Fibroblast of upper back skin (primary cell): ENCODE measurements at places on chromosomes 3 and 15.

DNA sequence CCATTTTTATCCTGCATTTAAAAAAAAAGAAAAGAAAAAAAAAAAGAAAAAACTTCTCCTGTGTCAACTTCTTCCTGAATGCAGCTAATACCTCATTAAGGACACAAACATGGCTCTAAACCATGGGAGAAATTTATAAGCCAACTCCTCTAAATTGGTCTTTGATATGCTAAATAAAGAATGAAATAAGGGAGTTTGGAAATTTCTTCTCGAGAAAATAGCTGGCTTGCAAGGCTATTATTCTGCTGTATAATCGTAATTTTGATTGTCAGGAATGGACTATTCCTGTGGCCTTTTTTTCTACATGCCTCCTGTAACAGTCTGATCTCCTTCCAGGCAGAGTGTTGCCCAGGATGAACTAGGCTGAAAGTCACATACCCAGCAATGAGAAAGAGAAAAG, 20.6 kb downstream of the CTXND1 start:
- no peak for DNase-seq

GRCh38 chr15:96500508-96500907, 170.0 kb downstream of the NR2F2 start:
- no peak for DNase-seq

DNA sequence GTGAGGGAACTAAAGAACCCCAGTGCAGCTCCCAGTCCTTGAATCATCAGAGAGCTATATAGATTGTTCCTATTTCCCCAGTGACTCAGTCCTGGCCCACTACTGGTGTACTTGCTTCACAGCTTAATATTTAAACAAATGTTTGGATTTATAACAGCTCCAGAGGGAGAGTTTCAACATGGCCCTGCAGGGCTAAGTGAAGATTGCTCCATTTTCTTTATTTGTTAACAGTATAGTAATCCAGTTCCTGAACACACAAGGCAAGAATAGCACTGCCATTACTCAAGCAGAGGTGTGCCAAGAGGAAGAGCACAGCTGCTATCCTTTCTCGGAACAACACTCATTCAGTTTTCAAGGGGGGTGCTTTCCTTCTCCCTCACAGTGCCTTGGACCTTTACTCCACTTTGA, 6.5 kb downstream of the SQOR start:
- peak; percentile 89 for DNase-seq

DNA sequence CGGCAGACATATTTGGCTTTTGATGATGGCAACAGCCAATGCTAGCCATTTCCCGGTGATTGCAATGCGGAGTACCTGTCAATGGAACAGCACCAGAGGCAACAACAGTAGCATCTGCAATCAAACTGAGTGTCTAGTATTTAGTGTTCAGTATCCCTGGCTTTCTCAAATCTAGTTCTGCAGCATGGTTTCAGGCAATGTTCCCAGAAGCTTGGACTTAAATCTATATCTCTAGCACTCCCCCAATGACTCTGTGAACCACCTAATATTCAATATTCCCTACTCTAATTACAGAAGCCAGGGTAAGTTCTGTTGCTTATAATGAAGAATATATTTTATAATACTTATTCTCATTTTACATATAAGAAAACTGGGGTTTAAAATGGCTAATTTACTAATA, 48.2 kb downstream of the TBL1XR1 start:
- DNase-seq = no peak

- no peak for DNase-seq
Measured at GRCh38 chr15:33314069-33314468, 3.3 kb downstream of the RYR3 start.

GRCh38 chr3:110821586-110821985, 250.0 kb upstream of the NECTIN3 start:
- peak; percentile 39 for DNase-seq

DNA sequence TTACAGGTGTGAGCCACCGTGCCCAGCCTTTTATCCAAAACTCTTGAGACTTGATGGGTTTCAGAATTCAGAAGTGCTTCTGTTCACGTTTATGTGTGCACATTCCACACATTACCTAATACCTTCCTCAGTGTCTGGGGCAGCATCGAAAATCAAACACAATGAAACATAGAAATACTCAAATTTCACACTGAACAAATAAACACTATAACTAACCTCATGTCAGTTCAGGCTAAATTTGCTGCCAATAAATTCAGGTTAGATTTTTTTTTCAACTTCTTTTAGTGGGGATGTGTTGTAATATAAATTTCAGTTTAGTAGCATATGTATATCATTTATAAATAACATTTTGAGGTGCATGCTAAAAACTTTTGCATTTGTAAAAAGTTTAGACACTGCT, 2.8 kb downstream of the EIF2AK4 start:
- DNase-seq = no peak

DNA sequence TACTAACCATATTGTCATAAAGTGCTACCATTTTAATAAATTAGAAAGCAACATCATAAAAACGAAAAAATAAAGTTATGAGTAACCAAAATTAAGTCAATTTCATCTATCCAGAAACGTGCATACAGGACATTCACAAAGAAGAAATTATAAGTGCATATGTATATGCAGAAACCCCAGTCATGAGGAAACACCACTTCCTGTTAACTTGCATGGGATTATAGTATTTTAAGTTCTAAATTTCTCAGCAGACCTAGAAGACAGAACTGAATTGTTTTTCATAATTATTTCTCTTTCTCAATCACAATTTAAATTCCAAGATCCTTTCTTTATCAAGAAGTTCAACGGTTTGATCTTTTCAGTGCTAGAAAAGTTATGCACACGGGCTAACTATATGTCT, 1.4 kb upstream of the KBTBD8 start:
- no peak for DNase-seq

DNA sequence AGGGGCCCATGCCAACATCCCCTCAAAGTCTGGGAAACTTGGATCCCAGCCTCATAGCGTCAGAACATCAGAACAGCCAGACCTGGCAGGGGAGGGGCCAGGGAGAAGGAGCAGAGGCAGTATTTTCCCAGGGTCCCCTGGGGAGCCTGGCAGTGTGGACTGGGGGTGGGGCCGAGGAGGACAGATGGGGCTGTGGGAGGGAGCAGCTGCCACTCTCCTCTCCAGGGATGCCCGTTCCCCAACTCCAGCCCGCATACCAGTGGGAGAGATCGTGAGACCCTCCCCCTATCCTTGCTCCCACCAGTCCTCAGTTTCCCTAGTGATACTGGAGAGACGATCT, 6.5 kb upstream of the DNAJB8 start:
- no peak for DNase-seq

GRCh38 chr3:29922992-29923746, 642.3 kb downstream of the RBMS3 start:
- peak; percentile 87 for DNase-seq

DNA sequence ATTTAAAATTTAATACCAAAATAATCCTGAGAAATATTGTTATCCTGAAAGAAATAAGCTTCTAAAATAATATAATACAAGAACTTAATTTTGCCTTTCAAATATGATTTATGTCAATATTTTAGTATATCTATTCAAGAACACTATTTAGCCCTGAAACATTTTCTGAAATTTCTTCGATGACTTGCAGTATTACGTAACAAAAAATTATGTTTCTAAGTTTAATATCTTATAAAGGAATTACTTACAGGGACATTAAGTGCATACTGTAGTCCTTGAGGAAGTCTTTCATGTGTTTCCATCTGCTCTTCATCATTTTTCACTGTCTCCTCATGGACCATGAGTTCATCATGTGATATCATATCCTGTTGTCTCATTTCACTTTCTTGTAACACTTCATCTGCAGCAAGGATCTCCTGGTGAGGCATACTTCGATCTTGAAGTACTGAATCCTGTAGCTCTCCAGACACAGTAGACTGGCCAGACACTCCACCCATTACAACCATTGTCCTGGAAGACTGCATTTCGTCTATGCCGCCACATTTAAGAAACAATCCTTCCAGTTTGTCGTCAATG, 62.0 kb downstream of the ZNF148 start:
- peak; percentile 66 for DNase-seq

DNA sequence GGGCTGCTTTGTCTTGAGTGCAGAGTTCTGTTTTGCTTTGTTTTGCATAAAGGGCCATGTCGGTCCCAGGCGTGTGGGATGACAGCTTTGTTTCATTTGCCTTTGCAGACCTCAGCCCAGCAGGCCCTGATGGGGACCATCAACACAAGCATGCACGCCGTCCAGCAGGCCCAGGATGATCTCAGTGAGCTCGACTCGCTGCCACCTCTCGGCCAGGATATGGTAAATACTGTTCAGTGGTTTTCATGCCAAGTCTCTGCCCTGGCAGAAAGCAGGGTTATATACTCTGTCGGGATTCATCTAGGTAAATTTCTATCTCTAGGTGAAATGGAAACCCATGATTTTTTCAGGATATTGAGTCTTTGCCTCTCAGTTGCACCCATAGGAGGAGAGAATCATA, 343.9 kb upstream of the TPM1 start:
- no peak for DNase-seq

GRCh38 chr15:74265046-74265639, 29.0 kb downstream of the CCDC33 start:
- DNase-seq = peak; percentile 25

- DNase-seq = no peak
Measured at GRCh38 chr3:183120538-183121215, 21.4 kb upstream of the MCCC1 start.

- peak; percentile 70 for DNase-seq
Measured at GRCh38 chr15:47987908-47988532, 132.8 kb upstream of the SLC24A5 start.

DNA sequence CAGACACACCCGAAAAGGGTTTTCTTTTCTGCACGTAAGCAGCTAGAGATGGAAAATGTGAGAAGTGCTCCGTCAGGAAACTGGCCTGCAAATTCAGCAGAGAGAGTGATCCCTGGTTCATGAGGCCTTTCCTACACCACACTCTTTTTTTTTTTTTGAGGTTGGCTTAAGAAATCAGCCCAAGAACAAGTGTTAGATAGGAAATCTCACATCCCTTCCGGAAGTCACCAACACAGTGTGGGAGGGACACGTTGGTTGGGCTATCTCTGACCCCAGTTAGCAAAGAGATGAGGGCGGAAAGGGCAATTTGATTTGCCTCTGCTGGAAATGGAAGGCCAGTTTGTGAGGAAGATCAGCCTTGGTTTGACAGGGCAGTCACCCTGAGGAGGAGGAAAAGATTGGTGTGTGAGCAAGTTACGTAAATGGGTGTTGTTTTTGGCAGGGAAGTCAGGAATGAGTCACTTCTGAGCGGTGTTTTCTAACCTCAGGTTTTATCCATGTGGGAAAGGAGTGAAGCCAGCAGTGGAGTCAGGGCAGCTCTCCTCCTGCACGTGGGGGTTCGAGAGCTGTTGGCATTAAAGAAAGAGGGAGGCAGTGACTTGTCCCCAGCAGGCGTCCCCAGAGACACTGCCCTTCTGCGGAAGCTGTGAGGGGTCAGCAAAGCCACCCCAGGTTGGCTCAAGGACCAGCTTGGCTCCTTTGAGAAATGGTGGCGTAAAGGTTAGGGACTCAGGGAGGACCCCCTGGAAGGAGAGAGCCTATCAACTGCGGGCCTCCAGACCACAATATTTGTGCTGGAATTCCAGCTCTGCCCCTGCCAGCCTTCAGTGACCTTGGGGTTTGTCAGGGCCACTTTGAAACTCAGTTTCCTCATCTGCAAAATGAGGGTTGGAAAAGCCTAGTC, 237.6 kb upstream of the BHLHE40 start:
- DNase-seq = peak; percentile 96

- peak; percentile 68 for DNase-seq
Measured at GRCh38 chr3:50671331-50671730, 3.4 kb upstream of the DOCK3 start.

- DNase-seq = no peak
Measured at GRCh38 chr15:92361321-92362000, 32.2 kb upstream of the ST8SIA2 start.

GRCh38 chr15:94451466-94451865, 220.1 kb downstream of the MCTP2 start:
- no peak for DNase-seq

DNA sequence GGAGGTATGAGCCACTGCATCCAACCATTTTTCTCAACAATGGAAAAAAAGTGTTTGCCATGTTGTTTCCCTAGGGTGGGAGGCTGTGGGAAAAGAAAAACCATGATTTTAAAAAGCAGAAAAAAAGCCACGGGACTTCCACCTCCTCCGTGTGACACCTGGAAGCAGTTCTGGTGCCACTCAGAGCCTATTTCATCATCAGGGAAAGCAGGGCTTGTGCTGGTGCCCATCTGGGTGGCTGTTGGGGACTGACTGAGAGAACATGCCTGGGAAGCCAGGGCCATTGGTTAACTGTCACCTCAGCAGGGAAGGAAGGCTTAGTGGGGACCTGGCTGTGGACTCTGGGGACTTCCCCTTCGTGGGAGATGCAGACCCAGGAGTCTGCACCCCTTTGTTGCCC, 7.3 kb downstream of the RNU5B-1 start:
- DNase-seq = no peak

DNA sequence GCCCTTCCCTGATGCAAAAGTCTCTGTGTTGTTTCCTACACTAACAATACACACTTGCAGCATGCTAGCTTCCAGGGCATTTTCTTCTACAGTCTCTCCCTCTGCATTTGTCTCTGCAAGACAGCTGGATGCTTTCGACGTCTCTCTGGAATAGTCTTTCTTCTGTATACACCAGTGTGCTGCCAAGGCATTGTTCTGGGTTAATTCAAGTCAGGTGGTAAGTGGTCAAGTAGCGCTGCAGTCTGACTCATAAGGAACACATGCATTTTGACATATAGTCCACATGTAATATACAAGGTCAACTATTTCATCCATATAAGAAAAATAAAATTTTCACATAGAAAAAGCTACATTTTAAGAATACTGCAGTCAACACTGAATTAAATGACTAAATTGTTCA, 92.7 kb downstream of the MYLK start:
- DNase-seq = peak; percentile 93

GRCh38 chr3:195591852-195592251, 8.1 kb upstream of the APOD start:
- DNase-seq = no peak

DNA sequence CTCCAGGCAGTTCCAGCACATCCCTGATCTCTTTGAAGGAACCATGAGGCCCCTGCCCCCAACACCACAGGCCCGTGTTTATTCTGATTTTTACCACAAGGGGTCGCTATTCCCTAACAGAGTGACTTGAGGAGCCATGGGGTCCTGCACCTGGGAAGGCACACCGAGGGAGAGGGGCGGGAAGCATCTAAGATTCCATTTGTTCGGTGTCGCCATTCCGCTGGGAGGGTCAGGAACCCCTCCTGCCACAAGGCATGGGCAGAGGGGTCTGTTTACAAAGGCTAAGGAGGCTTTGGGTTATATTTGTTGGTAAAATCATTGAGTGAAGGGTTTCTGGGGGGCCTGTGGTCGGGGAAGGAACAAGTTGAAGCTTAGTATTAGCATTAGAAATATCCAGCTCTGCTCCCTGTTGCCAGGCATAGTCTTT, 77.1 kb downstream of the WDR76 start:
- DNase-seq = peak; percentile 74
